Lower lobe of right lung (tissue), 2 donors: ENCODE measurements at places on chromosomes 7 and 10. TPM values are rescaled to one million over a fixed set of nuclear protein-coding genes. Genes with fewer than 3 reads are reported as not detected.

The PRSS37 gene
- total RNA-seq, result not detected

DNA sequence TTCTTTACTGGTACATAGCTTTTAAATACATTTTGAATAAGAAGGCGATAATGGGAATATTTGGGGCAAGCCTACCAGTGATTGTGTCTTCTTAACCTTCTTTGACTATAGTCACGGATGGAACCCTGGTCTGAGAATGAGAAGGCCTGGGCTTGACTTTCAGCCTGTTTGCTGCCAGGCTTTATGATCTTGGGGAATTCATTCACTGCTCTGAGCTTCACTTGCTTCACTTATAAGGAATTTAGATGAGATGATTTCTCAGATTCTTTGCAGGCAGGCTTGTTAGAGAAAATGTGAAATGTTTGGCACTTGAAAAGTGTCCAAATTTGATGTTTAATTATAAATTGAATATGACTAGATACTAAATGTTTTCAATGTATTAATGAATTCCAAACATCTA, 42.5 kb downstream of the NUP205 start:
- no peak for DNase-seq
- H3K27me3 ChIP-seq, result no peaks in the 10 kb centered on the region
- H3K27ac ChIP-seq, result no peak overlapping the region
- peaks cover 93% of the 10 kb centered on the region for H3K36me3 ChIP-seq

- no peaks in the 10 kb centered on the region for H3K27me3 ChIP-seq
- H3K4me1 ChIP-seq, result no peaks in the 10 kb centered on the region
- no peak overlapping the region for H3K27ac ChIP-seq
Measured at GRCh38 chr7:21044913-21045568, 258.4 kb upstream of the SP8 start.

DNA sequence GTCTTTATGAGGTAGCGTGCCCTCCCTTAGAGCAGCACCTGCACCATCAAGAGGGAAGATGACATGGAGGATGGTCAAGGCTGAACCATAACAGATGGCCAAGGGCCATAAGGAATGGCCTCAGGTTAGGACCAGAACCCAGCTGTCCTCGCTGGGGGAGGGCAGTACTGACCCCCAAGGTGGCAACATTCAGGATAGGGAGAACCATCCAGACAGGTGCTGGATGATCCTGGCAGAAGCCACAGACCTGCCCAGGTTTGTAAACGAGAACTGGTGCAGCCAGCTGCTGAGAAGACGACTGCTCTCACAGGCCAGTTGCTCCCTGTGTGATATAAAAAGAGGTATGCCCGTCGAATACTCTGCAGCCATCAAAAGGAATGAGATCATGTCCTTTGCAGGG, 320.4 kb downstream of the GLRX3 start:
- H3K27ac ChIP-seq, result no peak overlapping the region
- no peaks in the 10 kb centered on the region for H3K4me1 ChIP-seq
- no peaks in the 10 kb centered on the region for H3K36me3 ChIP-seq
- H3K27me3 ChIP-seq, result no peaks in the 10 kb centered on the region
- no peak for DNase-seq
- H3K4me3 ChIP-seq, result no peak overlapping the region

The TBRG4 gene
- 54.3 TPM for total RNA-seq

The KNDC1 gene
- total RNA-seq, result 10.3 TPM

GRCh38 chr7:32033006-32033405, 37.2 kb downstream of the PDE1C start:
- no peaks in the 10 kb centered on the region for H3K4me1 ChIP-seq
- no peaks in the 10 kb centered on the region for H3K27me3 ChIP-seq
- H3K27ac ChIP-seq, result no peak overlapping the region

DNA sequence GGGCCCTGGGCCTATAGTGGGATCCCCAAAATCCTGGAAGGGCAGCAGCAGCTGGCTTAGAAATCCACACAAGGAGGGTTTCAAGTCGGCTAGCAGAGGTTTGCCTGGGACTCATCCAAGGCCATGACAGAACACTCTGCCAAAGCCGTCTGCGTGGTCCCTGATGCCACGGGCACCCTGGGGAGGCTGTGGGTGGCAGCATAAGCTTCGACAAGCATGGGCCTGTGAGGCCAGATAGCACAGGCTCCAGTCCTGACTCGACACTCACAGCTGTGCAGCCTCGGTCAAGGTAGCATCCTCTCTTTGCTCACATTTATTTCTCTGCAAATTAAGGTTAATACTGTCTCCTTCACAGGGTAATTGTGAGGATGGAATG, 138.3 kb downstream of the JCAD start:
- no peak for DNase-seq
- H3K36me3 ChIP-seq, result no peaks in the 10 kb centered on the region
- no peaks in the 10 kb centered on the region for H3K27me3 ChIP-seq
- no peak overlapping the region for H3K27ac ChIP-seq
- no peaks in the 10 kb centered on the region for H3K4me1 ChIP-seq

The AFAP1L2 gene
- total RNA-seq, result 5.3 TPM

GRCh38 chr10:3484306-3485056, 300.5 kb downstream of the KLF6 start:
- H3K27me3 ChIP-seq, result no peaks in the 10 kb centered on the region
- H3K4me3 ChIP-seq, result no peak overlapping the region
- peaks cover 27% of the 10 kb centered on the region for H3K4me1 ChIP-seq
- no peaks in the 10 kb centered on the region for H3K36me3 ChIP-seq

The PDE6C gene
- total RNA-seq, result not detected

DNA sequence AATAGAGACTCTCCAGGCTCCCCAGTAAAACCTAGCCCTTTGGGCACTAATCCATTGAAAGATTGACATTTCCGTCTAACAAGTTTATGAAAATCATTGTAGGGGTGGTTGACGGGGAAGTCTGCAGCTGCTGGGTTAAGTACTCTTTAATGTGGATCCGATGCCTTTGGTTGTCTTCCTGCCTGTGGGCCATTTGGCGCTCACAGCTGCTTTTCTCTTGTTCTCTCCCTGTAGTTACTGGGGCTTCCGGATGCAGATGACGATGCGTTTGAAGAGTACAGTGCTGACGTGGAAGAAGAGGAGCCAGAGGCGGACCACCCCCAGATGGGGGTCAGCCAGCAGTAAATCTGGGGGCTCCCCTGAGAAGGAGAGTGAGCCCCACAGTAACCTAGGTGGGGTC, 22.4 kb downstream of the MTURN start:
- H3K4me3 ChIP-seq, result no peak overlapping the region
- H3K27ac ChIP-seq, result no peak overlapping the region
- no peaks in the 10 kb centered on the region for H3K27me3 ChIP-seq

The P4HA1 gene
- 59.9 TPM for total RNA-seq

The TDRD1 gene
- total RNA-seq, result 0.09 TPM

DNA sequence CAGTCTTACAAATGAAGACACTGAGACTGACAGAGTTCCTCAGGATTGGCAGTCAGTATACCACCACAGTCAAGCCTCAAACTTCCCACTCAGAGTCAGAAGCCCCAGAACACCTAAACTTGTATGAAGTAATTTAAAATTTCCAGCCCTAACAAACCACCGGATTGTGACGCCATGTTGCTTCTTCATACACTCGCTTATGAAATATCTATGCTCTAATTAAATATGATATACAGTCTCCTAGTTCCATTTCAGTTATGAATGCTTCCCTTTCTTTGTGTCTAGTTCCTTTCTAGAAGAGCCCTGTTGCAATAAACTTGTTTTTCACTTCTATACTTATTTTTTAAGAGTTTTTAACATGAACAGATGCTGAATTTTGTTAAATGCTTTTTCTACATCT, 172.0 kb upstream of the NOBOX start:
- no peaks in the 10 kb centered on the region for H3K4me1 ChIP-seq
- H3K4me3 ChIP-seq, result no peak overlapping the region
- H3K36me3 ChIP-seq, result no peaks in the 10 kb centered on the region
- H3K27me3 ChIP-seq, result no peaks in the 10 kb centered on the region

GRCh38 chr10:52198540-52198939, 115.5 kb upstream of the DKK1 start:
- DNase-seq, result no peak
- no peaks in the 10 kb centered on the region for H3K4me1 ChIP-seq
- no peaks in the 10 kb centered on the region for H3K36me3 ChIP-seq
- H3K27me3 ChIP-seq, result no peaks in the 10 kb centered on the region
- H3K27ac ChIP-seq, result no peak overlapping the region

DNA sequence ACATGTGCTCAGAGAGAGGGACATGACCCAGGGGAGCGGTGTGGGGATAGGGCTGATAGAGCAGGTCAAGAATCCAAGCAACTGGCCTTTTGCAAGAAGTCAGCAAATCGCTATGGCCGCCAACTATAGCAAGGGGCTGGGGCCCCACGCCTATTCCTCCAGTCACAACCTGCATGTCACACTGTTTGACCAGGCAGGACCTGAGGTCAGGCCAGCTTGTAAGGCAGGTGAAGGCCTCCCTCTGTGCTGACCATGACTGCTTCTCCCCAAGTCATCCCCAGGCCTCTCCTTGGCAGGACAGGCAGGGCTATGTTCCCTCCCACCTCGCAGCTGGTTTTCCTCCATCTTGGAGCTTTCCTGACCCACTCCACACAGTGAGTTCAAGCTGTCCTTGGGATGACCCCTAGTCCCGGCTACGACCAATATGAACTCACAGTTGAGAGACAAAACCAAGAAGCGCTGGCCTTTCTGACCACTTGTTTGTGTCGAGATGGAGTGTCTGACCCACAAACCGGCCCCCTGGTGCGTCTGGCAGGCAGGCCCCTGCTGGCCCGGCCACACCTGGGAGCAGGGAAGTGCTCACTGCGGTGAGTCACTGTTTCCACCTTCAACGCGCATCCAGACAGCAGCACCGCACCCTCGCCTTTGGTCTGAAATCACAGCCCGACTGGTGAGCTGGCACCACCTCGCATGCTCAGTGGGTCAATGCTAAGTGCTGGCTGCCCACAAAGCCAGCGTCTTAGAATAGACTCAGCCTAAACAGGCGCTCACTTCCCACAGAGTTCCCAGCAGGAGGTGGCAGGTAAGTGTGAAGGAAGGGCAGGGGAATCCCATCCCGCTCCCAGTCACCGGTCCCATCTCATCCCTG, 81.4 kb downstream of the VWA2 start:
- H3K27me3 ChIP-seq, result no peaks in the 10 kb centered on the region
- DNase-seq, result no peak
- H3K36me3 ChIP-seq, result no peaks in the 10 kb centered on the region
- no peak overlapping the region for H3K27ac ChIP-seq
- no peak overlapping the region for H3K4me3 ChIP-seq

The VSIR gene
- 117 TPM for total RNA-seq

GRCh38 chr7:30247541-30248401, 36.6 kb upstream of the ZNRF2 start:
- no peaks in the 10 kb centered on the region for H3K27me3 ChIP-seq
- H3K27ac ChIP-seq, result no peak overlapping the region
- no peaks in the 10 kb centered on the region for H3K36me3 ChIP-seq

The SPDYE2 gene
- total RNA-seq, result not detected

The HOXA13 gene
- not detected for total RNA-seq

- no peak overlapping the region for H3K4me3 ChIP-seq
- H3K27ac ChIP-seq, result no peak overlapping the region
- no peak for DNase-seq
- no peaks in the 10 kb centered on the region for H3K27me3 ChIP-seq
- H3K4me1 ChIP-seq, result no peaks in the 10 kb centered on the region
Measured at GRCh38 chr7:16369855-16370254, 51.5 kb downstream of the CRPPA start.

The GOLGA7B gene
- total RNA-seq, result 1.0 TPM

The DPP6 gene
- 0.71 TPM for total RNA-seq

- peaks cover 25% of the 10 kb centered on the region for H3K4me1 ChIP-seq
- no peak for DNase-seq
- no peak overlapping the region for H3K4me3 ChIP-seq
- no peaks in the 10 kb centered on the region for H3K27me3 ChIP-seq
- H3K27ac ChIP-seq, result no peak overlapping the region
Measured at GRCh38 chr7:116447436-116447835, 52.1 kb upstream of the CAV2 start.

The RNLS gene
- total RNA-seq, result 9.6 TPM

GRCh38 chr7:121267612-121268011, 61.2 kb upstream of the WNT16 start:
- DNase-seq, result no peak
- no peaks in the 10 kb centered on the region for H3K36me3 ChIP-seq
- no peak overlapping the region for H3K27ac ChIP-seq
- no peaks in the 10 kb centered on the region for H3K4me1 ChIP-seq
- no peak overlapping the region for H3K4me3 ChIP-seq
